ENCODE measurements at places on chromosomes 5 and 9.

DNA sequence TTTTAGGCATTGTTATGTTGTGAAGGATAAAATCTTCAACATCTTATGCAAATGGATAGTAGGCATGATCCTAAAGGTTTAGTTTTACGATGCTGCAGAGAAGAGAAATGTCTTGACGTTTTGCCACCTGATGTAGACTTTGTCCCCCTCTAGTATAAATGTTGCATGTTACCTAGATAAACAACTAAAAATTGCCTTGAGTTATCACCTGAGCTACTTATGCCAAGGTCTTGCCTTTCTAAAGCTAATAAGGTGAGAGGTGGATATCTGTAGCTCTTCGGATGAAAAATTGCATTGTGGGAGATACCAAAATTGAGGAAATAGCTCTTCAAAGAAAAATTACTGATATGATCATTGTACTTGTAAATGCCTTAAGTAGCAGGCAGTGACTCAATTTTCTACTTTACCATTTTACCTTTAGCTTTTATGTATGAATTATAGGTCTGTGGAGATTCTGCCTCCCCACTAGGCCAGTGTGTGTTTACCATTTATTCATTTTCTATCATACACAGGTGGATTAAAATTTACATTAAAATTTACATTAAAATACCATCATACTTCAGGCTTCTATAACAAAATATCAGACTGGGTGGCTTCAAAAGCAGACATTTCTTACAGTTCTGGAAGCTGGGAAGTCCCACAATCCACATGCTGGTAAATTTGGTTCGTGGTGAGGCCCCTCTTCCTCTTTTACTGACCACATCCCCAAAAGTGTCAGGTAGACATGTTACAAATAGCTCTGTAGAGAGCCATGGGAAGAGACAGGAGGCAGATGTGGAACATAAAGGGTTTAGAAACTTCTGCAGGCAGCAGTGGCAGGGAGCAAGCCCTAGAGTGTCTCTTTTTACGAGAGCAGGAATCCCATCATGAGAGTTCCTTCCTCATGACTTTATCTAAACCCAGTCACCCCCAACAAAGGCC is 100.7 kb upstream of the ERBIN start:
- DNase-seq: no peak

- no peak for DNase-seq
Measured at GRCh38 chr9:136824496-136825225, 16.9 kb downstream of the RABL6 start.

DNA sequence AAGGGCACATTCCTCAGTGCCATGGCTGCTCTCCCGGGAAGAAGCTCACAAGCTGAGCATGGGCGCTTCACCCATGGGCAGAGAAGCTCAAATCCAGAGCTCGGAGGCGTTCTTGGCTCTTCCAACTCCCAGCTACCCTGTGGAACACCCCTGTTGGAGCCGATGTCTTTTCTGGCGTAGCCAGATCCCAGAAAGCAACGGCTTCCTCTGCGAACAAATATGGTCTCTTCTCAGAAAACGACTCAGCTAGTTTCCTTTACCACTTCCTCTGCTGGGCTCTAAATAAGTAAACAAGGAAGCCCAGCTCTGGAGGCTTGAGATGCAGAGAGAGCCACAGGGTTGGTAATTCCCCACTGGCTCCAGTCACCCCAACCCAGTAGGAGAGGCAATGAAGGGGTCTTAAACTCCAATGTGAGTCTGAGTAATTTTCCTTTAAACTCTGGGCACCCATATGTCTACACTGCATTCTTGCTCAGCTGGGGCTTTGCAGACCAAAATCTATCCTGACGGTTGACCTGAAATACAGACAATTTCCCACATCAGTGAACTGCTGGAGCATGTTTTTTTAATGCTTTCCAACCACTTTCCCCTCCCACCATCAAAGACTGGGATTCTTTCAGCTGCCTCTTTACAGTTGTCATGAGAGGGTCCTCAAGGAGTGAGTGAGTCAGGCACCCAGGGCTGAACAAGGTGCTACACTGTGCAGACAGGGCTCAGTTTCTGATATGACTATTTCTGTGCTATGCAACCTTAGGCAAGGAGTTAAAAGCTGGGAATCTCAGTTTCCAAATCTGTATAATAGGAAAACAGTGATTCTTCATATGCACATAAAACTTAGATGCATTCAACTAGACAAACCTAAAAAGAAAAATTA is at the start of gene LCP2:
LCP2 (minus strand) TSS at position 189 of the 874 bp plus-strand sequence; CDS start at position 23, 166 bp downstream.
- DNase-seq: no peak

GRCh38 chr9:100926366-100926765 is 102.2 kb upstream of the PLPPR1 start:
- DNase-seq: no peak

DNA sequence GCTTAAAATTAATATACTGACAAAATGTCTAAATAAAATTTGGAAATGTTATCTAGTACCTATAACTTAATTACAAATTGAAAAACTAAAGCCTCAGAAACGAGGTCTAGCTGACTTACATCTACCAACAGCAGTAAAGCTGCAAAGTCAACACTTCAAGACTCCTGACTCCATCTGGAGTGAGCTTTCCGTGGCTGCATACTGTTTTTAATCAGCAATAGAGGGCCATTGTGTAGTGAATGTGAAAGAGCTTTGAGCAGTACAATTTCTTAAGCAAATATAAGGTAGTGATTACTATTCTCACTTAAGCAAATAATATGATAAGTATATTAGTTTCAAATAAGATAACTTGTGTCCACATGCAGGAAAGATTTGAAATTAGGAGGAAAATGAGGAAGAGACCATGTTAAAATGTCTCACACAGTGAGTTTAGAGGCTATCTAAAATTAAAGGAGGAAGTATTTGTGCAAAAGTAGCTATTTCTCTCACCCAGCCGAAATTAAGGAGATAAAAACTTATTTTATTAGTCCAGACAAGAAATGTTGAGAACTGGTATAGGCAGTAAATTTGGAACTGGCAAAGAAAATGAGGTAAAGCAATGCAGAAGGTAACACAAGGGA is 6.4 kb downstream of the SPINK6 start:
- DNase-seq: no peak

GRCh38 chr9:95635986-95636671 is 119.4 kb upstream of the PTCH1 start:
- no peak for DNase-seq

GRCh38 chr5:76952795-76953536 is at the start of gene CRHBP:
Gene CRHBP, plus strand, starts transcription at chr5:76953045. Its CDS starts 90 bp downstream, at chr5:76953135.
- DNase-seq: no peak

DNA sequence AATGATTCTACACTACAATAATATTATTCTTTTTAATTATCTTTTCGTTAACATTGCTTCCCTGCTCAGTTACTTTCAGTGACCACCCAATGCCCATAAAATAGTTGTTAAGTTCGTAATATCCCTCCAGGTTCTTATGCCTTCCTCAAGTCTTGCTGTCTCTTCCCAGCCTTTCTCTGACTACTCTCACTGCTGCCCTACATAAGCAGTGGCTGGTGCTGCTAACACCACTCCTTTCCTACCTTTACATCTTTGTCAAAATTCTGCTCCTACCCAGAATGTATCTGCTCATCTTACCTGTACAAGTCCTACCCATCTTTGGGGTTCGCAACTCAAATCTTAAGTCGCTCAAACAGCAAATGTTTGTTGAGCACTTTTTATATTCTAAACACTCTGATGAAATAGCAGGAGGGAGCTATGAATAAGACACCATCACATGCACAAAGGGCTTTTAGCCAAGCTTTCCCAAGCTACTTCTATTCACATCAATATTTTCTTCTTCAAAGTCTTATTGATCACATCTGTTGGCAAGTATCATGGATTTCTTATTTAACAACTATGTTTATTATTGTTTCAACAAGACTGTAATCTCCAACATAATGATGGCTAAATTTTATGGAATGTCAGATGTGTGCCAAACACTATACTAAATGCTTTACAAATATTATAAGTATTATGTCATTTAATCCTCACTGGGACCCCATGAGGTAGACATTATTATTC is 29.5 kb downstream of the SLC25A46 start:
- peak; percentile 18 for DNase-seq

- no peak for DNase-seq
Measured at GRCh38 chr5:44697025-44697424, 111.7 kb upstream of the MRPS30 start.

GRCh38 chr9:16824545-16825330 is 45.7 kb downstream of the BNC2 start:
- DNase-seq: peak; percentile 86

- peak; percentile 34 for DNase-seq
Measured at GRCh38 chr5:7850395-7851239, at the start of gene CFAP90. Gene CFAP90, minus strand, starts transcription at chr5:7851133. Its CDS starts 112 bp downstream, at chr5:7851021.

- DNase-seq: no peak
Measured at GRCh38 chr9:100466829-100467221, 6.1 kb upstream of the TMEFF1 start.

DNA sequence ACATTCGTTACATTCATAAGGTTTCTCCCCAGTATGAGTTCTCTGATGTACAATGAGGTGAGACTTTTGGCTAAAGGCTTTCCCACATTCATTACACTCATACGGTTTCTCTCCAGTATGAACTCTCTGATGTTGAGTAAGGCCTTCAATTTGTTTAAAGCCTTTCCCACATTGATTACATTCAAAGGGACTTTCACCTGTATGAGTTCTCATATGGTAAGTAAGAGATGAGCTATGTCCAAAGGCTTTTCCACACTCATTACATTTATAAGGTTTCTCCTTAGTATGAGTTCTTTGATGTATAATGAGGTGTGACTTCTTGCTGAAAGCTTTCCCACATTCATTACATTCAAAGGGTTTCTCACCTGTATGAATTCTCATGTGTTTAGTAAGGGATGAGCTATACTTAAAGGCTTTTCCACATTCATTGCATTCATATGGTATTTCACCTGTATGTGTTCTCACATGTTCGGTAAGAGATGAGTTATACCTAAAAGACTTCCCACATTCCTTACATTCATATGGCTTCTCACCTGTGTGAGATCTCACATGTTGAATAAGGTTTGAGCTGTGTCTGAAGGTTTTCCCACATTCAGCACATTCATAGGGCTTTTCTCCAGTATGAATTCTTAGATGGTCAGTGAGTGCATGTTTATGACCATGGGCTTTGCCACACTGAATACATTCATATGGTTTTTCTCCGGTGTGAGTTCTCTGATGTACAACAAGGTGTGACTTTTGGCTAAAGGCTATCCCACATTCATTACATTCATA is 13.5 kb downstream of the ZFP37 start:
- peak; percentile 7 for DNase-seq

DNA sequence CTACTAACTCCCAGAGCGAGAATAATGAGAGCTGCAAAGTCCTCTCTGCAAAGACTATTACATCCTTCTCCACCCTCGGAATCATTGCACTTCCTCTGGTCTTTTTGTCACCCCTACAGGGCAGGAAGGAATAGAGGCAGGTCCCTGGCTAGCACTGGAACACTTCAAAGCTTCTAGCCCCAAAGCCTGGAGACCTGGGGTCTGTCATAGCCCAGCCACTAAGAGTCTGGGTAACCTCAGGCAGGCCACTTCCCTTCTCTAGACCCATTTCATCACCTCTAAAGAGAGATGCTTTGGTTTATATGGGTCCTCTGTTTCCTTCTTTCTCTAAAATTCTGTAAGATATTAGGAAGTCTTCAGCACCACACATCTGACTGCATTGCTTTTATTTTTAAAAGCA is 6.7 kb downstream of the ADRB2 start:
- DNase-seq: no peak

DNA sequence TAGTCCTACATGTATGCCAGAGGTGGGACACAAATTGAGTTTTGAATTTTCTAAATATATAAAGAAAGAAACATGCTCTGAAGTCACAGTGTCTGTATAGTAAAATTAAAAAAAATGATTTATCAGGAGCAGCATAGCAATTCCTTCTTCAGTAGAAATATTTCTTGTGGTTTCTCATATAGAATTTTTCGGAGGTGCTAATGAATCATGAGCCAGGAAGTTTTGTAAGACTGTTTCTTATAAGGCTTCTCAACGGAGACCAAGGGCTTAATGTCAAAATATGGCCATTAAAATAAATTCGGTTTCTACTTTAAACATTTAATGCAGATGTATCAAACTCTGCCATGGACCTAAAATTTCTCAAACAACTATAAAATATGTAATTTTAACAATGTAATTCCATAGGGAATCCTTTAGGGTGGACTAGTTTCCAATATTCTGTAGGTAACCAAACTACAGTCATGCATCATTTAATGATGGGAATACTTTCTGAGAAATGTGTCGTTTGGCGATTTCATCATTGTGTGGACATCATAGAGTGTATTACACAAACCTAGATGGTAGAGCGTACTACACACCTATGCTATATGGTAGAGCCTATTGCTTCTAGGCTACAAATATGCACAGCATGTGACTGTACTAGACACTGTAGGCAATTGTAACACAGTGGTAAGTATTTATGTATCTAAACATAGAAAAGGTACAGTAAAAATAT is 66.3 kb downstream of the ANKRD55 start:
- peak; percentile 15 for DNase-seq

DNA sequence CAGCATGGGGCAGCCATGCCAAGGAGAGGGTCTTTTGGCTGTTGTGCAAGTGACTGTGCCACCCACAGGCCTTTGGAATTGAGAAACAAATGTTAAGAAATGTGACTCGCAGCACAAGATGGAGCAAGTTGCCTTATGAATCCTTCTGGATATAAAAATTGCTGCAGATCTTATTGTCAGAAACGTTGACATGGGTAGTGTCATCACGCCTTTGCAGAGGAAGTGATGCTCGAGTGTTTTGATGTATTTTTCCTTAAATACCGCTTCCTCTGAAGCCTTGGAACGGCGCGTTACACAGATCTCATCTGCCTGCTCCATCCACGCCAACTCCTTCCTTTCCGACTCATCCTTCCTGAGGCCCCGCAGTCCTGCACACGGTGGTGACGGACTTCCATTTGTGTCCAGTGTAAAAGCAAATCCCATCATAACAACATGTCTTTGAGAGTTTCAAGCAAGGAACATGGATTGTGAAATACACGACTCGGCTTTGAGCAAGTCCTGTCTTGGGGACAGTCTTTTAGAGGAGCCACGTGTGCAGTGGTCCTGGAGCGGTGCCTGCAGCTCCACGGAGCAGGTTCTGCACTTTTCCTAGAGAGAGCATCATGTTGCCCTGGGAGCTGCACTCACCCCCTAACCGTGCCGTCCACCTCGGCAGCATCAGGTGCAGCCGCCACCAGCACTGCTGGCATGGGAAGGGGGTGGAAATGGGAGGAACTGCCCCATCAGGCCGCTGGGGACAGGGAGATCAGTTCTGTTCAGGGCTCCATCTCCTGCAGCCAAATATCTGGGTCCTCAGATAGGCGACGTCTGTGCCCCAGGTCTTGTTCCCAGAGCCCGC is 15.1 kb downstream of the ROPN1L start:
- DNase-seq: peak; percentile 64

GRCh38 chr5:55771175-55771655 is 33.4 kb downstream of the DDX4 start:
- DNase-seq: no peak

- DNase-seq: peak; percentile 44
Measured at GRCh38 chr5:57175551-57176309, 1.9 kb downstream of the GPBP1 start.

DNA sequence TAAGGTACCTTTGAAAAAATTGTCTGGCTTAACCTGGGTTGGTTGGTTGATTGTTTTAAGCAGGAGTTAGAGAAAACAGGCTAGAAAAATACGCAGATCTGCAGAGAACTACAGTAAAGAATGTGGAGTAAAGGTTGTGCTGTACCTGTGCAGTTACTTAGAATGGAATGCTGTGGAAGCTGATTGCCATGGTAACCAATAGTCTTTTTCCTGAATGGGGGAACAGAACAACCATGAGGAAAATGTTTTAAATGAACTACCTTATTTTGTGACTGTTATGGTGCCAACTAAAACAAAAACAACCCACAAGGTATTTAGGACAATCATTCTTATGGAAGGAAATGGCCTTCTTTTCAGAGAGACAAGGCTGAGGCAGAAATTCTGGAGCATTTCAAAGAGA is 4.8 kb upstream of the HOMER1 start:
- DNase-seq: no peak

GRCh38 chr5:142803428-142804125 is 33.4 kb downstream of the ARHGAP26 start:
- DNase-seq: peak; percentile 42

Data from epithelial cell of esophagus (primary cell).